ENCODE measurements at places on chromosomes 13 and 19.

DNA sequence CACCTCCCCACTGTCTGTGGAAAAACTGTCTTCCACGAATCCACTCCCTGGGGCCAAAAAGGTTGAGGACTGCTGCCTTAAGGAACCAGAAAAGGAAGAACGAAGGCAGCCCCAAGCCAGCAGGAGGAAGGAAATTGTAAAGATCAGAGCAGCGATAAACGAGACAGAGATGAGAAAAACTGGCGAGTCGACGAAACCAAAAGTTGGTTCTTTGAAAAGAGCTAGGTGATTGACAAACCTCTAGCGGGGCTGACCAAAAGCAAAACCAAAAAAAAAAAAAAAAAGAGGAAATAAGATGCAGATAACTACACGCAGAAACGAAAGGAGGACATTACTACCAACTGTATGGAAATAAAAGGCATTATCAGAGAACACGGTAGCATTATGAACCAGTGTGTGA, 76.9 kb downstream of the GADD45B start:
- no peak for DNase-seq

DNA sequence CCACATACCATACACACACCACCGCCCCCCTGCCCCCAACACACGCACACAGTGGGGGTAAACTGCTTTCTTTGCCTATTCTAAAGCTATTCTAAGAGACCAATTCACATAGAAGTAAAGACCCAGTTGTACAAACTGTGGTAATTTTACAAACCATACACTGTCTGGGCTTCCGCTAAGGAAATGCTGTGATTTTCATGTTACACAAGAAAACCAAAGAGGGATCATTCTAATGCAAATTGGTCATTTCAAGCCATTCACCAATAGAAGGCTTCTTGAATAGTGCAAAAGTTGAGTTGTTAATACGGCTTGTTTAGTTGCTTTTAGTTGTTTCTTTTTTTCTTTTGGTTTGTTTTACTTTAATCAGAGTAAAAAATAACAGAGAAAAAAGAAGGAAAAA, 202.8 kb downstream of the EFNB2 start:
- no peak for DNase-seq

DNA sequence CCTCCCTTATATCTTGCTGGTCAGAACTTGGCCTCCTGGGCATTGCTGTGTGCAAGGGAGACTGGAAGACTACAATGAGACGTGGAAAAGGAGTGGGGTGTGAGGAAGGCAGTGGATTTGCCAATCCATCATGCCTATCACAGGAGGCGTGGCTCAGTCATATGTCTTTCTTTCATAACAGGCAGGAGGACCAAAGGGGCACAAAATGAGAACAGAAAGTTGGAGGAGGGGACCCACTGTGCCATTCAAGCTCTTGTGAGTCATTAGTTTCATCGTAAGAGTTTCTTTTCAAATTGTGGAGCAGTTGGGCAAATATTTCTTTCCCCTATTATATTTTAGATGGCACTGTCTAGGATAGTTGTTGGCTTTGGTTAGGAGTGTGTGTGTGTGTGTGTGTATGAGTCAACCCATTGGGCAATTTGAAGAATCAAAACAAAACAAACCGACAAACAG, 471.5 kb downstream of the TSHZ3 start:
- no peak for DNase-seq

GRCh38 chr13:73767747-73768315, 366.4 kb downstream of the KLF12 start:
- DNase-seq: no peak

DNA sequence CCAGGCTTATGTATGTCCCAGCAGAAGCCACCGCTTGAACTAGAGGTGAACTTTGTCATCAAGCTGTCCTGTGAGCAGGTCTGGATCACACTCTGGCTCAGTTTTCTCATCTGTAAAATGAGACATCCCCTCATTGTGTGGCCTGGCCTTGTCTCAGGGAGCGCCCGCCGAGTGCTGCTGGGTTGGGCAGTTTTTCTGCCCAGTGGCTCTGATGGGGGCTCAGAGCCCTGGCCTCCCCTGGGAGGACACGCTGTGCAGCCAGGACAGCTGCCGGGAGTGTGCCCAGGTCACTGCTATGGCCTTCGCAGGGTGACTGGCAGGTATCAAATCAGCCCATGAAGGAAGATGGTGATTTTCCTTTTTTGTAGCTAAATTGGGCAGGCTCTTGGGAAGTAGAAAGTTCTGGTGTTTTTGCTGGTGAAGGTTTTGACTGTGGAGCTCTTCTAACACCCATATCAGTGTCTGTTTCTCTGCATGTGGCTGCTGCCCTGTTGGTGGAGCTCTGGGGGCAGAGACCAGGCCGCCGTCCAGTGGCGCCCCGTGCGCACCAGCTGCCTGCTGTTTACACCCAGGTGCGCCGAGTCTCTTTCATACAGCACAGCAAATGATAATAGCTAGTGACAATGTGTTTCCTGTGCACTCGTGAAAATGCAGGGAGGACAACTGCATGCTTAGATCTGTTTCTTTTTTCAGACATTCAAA, 40.8 kb downstream of the SLC7A9 start:
- no peak for DNase-seq

DNA sequence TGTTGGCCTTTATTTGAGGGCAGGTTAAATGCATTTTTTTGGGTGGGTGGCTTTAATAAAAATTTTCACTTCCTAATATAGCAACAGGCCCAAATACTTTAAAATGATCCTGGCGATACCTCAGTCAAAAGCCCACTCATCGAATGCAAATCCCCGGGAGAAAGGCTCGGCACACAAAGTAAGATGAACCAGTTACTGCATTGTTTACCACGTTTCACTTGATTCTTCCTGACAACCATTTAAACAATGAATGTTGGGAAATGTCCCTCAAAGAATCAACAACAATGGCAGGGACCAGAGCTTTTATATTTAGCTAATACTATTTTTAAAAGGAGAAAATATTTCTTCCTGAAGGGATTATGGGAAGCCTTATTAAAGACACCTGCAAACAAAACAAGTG, 187.7 kb downstream of the ABCC4 start:
- DNase-seq: no peak

GRCh38 chr13:25771202-25771601, 280.6 kb downstream of the SHISA2 start:
- DNase-seq: no peak

DNA sequence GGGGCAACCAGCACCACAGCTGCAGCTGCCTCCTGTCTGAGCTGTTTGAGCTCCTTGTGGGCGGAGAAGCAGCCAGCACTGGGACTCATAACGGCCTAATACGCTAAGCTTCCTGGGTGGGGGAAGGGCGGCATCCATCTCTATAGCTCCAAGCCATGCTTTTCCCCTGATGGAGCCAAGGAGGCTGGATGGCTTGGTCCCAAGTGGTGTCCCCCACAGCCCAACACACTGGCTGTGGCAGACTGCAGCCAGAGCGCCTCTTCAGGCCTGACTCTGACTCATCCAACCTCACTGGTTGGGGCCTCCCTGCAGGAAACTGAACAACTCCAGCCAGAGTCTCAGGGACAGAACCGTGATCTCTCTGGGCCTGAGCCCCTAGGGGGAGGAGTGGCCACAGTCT, 537.3 kb downstream of the SUCLA2 start:
- DNase-seq: no peak

DNA sequence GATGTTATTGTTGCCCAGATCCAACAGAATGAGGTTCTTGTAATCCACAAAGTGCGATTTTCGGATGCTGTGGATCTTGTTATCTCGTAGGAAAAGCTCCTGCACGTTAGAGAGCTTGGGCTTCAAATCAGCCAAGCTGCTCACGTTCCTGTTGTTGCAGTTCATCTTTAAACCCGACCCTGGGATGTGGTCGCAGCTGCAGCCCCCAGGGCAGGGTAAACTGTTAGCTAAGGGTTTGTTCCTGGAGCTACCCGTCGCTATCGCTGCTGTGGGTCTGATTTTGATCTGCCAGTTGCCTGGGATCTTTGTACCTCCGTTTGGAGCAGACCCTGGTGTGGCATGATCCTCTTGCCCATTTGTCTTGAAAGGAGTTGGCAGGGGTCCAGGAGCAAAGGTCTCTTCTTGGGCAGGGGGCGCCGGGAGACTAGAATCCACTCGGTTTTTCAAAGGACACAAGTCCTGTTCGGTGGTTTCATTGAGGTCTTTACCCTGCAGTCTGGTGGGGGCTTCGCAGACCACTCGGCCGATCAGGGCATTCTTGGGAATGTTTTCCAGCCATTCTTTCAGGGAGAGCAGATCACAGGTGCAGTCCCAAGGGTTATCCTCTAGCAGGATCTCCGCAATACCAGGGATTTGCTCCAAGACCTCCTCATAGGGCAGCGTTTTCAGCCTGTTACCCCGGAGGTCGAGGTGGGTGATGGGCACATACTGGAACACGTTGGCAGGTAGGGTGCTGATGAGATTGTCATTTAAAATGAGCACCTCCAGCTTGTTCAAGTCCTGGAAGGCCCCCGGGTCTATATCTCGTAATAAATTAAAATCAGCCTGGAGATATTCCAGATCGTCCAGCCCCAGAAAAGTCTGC, 1.8 kb downstream of the SLITRK1 start:
- DNase-seq: no peak

GRCh38 chr13:32538143-32538620, 413 bp downstream of the N4BP2L2 start:
- no peak for DNase-seq

- no peak for DNase-seq
These were observed 435 bp upstream of the ZNF382 start for GRCh38 chr19:36604656-36605100.

GRCh38 chr19:51089786-51090185, 7.1 kb upstream of the KLK14 start:
- no peak for DNase-seq

GRCh38 chr13:22961835-22962537, 218.8 kb upstream of the SGCG start:
- DNase-seq: no peak

- DNase-seq: no peak
These were observed 184.7 kb upstream of the ARGLU1 start for GRCh38 chr13:106752584-106753170.

DNA sequence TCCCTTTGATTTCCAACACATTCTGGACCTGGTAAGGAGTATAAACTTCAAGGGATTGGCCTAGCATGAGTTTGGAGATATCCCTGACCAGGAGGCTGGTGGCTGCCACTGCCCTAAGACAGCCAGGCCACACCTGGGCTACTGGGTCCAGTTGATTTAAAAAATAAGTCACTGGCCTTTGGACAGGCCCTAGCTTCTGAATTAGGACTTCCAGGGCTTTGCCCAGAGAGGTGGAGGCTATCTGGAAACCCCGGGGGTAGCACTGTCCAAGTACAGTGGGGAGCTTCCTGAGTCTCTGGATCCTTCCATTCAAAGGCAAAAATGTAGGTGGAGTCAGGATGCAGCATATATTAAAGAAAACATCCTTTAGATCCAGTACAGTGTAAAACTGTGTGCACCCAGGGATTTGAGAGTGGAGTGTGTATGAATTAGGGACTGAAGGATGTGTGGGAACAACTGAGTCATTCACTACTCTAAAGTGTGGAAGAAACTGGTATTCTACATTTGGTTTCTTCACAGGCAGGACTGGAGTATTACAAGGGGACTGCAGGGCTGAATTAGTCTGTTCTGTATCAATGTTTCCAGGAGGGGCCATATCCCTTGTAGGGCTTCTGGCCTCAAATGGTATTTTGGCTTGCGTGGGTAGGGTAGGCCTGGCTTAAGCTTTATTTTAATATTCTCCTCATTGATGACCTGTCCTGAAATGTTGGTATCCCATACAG, 14.8 kb upstream of the FCGBP start:
- no peak for DNase-seq

- DNase-seq: no peak
These were observed 481.5 kb upstream of the MIR17HG start for GRCh38 chr13:90866006-90866405.

GRCh38 chr19:10363789-10364281, 16.5 kb downstream of the TYK2 start:
- peak; percentile 36 for DNase-seq

DNA sequence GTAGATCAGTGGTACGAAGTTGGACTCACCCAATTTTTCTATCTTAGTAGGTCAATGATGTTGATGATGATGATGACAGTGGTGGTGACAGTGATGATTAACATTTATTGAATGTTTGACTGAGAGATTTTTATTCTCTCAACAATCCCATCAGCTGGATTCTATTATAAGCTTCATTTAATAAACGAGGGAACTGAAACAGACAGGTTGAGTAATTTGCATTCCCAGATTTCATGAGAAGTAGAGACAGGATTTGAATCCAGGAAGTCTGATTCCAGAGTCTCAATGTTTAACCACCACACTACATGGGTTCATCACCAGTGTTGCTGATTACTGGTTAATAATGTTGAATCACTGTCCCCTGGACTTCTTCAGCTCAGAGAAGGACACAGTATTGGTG, 168.9 kb downstream of the FLT1 start:
- DNase-seq: no peak

DNA sequence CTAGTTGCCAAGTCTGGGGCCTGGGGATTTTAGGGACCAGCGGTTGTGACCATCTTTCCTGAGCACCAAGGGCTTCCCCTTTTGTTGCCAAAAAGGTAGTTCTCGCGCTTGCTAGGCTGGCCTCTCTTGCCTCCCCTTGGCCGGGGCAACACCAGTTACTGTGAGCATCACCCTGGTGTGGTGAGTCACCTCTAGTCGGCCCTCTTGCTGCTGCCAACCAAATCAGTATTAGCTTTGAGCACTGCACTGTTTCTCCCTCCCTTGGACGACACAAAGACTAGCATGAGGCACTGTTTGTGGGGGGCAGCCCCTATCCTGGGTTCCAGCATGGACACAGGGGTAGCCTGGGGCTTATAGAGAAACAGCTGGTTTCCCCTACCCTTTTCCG, 6.9 kb downstream of the SYDE1 start:
- no peak for DNase-seq

GRCh38 chr19:45355910-45356309, 14.5 kb downstream of the ERCC2 start:
- DNase-seq: no peak

DNA sequence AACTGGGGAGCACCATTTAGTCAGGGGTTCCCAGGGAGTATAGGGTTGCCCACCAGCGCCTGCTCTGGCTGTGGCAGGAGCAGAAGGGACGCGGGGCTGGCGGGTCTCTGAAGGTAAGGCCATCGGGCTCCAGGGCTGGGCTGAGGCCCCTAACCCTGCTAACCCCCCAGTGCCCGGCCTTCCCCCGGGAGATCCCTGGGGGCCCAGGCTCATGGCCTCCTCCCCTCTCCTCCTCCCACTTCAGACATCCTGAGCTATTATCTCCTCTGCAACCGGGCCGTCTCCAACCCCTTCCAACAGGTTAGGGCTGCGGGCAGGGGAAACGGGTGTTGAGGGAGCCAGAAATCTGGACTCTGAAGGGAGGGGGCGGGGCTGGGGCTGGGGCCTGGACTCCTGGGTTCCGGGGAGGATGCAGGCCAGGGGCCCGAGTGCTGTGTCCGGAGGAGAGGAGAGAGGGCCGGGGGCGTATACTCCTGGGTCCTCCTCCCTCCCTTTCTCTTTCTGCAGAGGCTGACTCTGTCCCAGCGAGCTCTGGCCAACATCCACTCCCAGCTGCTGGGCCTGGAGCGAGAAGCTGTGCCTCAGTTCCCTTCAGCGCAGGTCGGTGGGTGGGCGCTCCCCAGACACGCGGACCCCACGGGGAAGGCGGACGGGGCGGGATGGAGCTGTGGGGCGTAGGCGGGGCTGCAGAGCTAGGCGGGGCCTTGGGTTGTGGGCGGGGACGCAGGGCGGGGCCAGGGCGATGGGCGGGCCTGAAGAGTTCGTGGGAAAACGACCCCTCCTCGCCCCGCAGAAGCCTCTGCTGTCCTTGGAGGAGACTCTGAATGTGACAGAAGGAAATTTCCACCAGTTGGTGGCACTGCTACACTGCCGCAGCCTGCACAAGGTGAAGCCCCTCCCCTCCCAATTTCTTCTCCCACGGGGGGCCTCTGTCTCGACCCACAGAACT, 15.3 kb downstream of the TTYH1 start:
- no peak for DNase-seq
